ENCODE measurements at places on chromosomes 7 and 10. TPM values are rescaled to one million over a fixed set of nuclear protein-coding genes. Genes with fewer than 3 reads are reported as not detected.

The GJD4 gene
- not detected for polyA plus RNA-seq

The PTPRN2 gene
- polyA plus RNA-seq: 45.5 TPM

The CCDC3 gene
- 3.8 TPM for polyA plus RNA-seq

The HECW1 gene
- polyA plus RNA-seq: 13.8 TPM

The TCAF2 gene
- polyA plus RNA-seq: 0.28 TPM

The GRM8 gene
- 1.5 TPM for polyA plus RNA-seq

The ASNS gene
- 176 TPM for polyA plus RNA-seq

The CARD11 gene
- not detected for polyA plus RNA-seq

The BLNK gene
- not detected for polyA plus RNA-seq

The SPDYE11 gene
- polyA plus RNA-seq: 0.48 TPM

The CAMK2B gene
- 67.3 TPM for polyA plus RNA-seq

The UCMA gene
- not detected for polyA plus RNA-seq

The TSPAN15 gene
- polyA plus RNA-seq: 1.2 TPM

The TBATA gene
- polyA plus RNA-seq: not detected

The WDR91 gene
- 17.6 TPM for polyA plus RNA-seq

The CALML3 gene
- polyA plus RNA-seq: not detected

The FOXP2 gene
- polyA plus RNA-seq: 51.3 TPM

The ADAMTS14 gene
- not detected for polyA plus RNA-seq

The TLX1 gene
- not detected for polyA plus RNA-seq

The STEAP1 gene
- polyA plus RNA-seq: not detected

The FKBP6 gene
- polyA plus RNA-seq: not detected

The CABCOCO1 gene
- 0.31 TPM for polyA plus RNA-seq

The VGF gene
- 36.8 TPM for polyA plus RNA-seq

The LHFPL3 gene
- 3.5 TPM for polyA plus RNA-seq

The ERVW-1 gene
- not detected for polyA plus RNA-seq

The C7orf57 gene
- not detected for polyA plus RNA-seq

The UNC5B gene
- 2.0 TPM for polyA plus RNA-seq

The CC2D2B gene
- 0.61 TPM for polyA plus RNA-seq

The SPDYE3 gene
- not detected for polyA plus RNA-seq

The CTNNA3 gene
- polyA plus RNA-seq: 0.06 TPM

The SYNPO2L gene
- polyA plus RNA-seq: not detected

The PAX2 gene
- polyA plus RNA-seq: not detected

The CTAGE8 gene
- not detected for polyA plus RNA-seq

Measured in neural cell (in vitro differentiated cells).